Activated gamma-delta T cell treated with Interleukin-2 at 50 U/mL for 16 hours (primary cell): ENCODE measurements at places on chromosomes 13 and 19.

DNA sequence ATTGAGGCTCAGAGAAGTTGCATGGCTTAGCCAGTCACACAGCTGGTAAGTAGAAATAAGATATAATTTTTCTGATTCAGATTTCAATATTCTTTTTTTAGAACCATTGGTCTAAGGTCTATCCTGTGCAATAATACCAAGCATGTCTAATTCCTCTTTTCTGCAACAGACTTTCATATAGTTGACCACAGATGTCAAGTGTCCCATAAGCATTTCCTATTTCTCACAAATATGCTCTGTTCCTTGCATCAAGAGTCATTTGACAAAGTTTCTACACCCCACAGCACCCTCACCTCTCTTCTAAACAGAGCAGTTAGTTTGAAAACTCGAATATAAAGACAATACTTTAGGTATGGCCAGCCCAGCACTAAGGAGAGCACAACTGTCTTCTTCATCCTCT lies 26.8 kb upstream of the SACS start:
- DNase-seq: no peak

GRCh38 chr13:73957889-73958288 lies 176.3 kb downstream of the KLF12 start:
- DNase-seq: no peak

GRCh38 chr13:33545492-33545891 lies 259.9 kb upstream of the STARD13 start:
- DNase-seq: no peak

DNA sequence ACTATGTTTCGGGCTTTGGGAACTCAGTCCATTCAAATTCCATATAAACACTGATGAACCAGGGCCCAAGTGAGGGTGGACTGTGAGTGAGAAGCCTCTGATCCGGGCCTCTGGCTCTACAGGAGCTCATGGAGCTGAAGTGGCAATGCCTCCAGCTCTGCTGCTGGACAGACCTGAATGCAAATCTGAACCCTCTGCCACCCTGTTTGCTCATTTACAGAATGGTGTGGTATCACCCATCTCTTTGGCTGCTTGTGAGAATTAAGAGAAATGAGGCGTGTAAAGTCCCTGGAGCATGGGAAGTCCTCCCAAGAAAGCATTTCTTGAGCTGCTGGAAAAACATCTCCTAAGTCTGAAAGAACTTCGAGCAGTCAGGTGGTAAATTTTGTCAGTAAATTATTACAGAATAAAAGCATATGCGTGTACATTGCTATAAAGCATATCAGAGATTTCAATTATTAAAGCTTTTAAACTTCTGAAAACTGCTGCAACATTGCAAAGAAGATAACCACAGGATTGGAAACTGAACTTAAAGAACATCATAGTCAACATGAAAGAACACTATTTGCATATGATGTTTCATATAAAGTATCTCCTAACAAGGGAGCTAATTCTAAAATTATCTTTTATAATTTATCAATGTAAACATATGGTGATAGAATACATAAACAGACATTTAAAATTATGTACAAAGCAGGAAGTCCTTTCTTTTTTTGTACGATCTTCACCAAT lies 369.0 kb downstream of the UQCRFS1 start:
- DNase-seq: no peak

DNA sequence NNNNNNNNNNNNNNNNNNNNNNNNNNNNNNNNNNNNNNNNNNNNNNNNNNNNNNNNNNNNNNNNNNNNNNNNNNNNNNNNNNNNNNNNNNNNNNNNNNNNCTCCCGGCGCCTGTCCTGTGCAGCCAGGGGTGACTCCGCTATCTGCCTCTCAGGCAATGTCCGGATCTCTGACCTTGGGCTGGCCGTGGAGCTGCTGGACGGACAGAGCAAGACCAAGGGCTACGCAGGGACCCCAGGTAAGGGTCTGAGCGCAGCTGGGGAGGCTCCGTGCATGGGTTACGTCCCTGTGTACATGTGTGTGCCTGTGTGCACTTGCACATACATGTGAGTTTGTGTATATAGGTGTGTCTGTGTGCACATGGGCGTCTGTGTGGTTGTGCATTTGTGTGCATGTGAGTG lies 36.1 kb upstream of the TMEM255B start:
- DNase-seq: no peak

- no peak for DNase-seq
These were observed 68.3 kb downstream of the DACH1 start for GRCh38 chr13:71798707-71799106.
